Cardiac fibroblast (primary cell): ENCODE measurements at places on chromosomes 3 and 15.

GRCh38 chr3:50584391-50584790 lies 15.1 kb downstream of the HEMK1 start:
- peak; percentile 57 for DNase-seq

- peak; percentile 86 for DNase-seq
Observed at GRCh38 chr15:74240002-74240568, 4.0 kb downstream of the CCDC33 start.

GRCh38 chr3:3800685-3801493 lies 1.7 kb downstream of the LRRN1 start:
- DNase-seq, result no peak

- no peak for DNase-seq
Observed at GRCh38 chr3:28547677-28548076, 199.1 kb upstream of the AZI2 start.

GRCh38 chr3:58518291-58518789 lies 18.6 kb downstream of the ACOX2 start:
- DNase-seq, result no peak

- DNase-seq, result no peak
Observed at GRCh38 chr3:151769175-151769574, 35.4 kb downstream of the AADACL2 start.

DNA sequence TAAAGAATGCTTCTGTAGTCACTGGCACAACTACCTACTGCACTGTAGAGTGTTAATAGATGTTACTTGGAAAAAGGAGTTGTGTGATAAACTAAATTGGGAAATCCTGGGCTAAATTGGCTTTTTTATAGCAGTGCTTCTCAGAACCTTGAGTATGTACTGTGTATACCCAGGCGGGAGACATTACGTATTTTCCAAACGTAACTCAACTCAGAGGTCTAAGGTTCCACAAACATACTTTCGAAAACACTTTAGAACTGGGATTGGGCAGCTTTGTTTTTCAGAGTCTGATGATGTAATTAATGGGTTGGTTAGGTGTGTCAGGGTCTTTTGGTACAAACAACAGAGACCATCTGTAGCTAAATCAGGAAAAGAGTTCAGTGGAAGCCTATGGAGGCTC lies 53.5 kb upstream of the CHST2 start:
- no peak for DNase-seq

DNA sequence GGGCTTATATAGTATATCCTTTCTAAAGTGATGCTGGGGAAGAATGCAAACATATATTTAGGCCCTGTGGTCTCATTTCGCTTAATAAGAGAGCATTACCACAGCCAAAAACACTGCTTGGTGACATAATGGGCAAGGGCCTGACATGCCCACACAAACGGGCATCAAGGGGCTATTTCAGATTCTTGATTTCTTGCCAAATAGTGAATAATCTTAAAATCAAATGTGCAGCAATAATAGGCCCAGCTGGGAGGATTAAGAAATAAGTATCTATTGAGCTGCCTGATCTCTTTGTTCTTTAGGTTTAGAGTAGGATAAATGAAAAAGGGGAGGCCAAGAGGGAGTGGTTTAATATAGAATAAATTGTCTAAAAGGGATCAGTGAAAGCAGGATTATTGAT lies 241.0 kb upstream of the GBE1 start:
- DNase-seq, result no peak

DNA sequence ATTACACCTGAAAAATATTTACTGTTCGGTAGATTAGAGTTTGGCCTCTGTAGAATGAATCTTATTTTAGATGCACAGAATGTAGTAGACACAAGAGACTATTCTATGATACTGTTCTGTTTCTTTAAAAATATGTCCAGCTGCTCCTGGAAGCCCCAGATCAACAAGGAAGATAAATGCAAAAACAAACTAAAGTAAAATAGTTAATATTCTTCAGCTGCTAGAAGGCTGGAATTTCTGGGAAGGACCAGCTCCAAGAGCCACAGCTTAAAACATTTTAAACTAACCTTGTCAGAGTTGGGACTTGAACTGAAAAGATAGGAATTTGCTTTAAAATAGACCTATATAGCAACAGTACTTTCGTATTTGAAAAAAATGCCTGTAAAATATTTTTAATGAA lies 277.9 kb downstream of the PTPRG start:
- DNase-seq, result no peak

DNA sequence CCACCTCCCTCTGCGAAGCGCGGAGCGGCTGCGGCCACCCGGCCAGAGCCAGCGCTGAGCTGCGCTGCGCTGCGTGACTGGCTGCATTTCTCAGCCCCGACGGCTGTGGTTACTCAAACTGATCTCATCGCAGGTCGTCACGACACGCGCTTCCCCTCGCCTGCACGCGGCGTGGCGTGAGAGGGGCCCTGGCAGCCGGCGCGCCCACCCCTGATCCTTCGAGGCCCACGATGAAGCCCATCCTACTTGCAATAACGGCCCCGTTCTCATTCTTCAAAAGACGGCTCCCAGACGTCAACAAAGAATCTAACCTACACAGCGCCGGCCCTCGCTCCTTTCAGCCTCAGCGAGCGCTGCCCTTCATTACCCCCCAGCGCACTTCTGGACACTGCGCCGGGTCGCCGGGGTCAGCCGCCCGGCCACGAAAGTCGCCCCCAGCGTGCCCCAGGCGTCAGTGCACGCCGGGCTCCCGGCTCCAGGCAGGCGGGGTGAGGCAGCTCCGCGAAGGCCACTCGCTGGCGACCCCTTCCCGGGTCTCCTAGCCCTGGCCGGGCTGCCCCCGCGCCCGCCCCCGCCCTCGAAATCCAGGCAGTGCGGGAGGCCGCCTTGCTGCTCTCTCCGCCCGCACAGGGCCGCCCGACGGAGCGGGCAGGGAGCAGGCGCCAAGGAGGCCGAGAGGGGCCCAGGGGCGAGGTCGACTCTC lies 9.9 kb upstream of the LEKR1 start:
- peak; percentile 40 for DNase-seq

DNA sequence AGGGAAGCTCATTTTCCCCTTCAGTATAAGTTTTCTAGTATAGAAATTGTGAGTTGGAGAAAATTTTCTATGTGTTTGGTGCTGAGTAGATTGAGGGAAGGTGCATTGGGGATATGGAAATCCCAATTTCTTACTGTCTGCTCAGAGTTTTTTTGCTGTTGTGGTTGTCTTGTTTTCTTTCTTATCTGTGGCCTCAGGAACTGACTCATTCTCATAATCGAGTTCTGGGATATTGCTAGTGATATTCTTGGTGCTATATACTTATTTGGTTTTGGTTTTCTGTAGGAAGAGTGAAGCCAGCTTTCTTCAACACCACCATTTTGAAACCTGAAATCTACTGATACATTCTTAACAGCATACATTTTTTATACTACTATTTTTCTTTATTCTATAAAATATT lies 869.2 kb downstream of the DIPK2A start:
- peak; percentile 2 for DNase-seq

DNA sequence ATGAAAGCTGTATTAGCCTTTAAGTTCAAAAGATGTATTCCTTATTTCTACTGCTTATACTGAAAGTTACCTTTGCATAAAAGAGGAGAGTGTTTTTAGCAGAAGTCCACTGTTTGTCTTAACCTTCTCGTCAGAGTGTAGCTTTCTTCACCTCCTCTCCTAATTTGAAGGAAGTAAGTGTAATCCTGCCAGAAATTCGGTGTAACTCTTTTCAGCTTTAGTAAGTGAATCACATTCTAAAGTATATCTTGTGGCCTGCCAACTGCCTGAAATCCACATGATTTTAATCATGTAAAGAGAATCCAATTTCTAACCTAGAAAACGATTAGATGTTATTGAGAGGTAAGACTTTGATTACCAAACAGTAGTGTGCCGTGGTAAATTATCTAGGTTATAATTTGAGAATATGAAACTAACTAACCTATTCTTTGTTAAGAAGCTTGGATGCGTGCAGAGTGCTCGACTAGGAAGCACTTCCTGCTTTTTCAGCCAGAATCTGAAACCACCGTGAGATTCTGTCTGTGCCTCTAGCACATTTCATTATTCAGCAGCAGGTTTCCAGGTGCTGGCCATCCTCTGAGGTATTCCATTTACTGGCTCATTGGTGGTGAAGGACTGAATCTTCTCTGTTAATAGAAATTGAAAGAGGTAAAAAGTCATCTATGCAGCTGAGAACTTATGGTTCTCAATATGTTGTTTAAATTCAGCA lies 7.5 kb downstream of the GYG1 start:
- DNase-seq, result no peak
